ENCODE measurements at places on chromosomes 2 and 18.

DNA sequence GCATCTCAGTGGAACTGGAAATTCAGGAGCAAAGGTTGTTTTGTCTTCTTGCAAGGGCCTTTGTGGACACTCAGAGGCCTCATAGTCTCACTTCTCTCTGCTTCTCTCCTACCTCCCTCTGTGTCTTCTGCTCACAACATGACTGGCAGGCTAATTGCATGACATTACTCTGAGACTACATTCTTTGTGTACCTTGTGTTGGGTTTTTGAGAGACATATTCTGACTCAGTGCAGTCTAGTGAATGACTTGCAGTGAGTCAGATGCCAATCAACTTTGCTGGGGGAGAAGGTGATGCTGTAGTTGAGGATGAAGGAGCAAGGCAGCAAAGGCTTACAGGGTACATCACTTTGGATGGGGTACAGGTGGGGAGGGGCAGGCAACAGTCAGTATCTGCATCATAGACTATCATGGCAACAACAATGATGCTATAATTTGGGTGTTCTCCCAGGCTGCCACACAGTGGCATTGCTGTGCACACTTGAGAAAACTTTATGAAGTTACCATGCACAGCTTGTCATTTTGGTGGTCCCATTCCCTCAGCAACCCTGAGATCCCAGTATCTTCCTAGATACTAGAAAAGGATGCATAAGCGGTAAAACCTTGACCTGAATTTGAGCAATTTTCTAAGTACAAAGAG lies 69.3 kb upstream of the SLC16A14 start:
- DNase-seq: no peak

DNA sequence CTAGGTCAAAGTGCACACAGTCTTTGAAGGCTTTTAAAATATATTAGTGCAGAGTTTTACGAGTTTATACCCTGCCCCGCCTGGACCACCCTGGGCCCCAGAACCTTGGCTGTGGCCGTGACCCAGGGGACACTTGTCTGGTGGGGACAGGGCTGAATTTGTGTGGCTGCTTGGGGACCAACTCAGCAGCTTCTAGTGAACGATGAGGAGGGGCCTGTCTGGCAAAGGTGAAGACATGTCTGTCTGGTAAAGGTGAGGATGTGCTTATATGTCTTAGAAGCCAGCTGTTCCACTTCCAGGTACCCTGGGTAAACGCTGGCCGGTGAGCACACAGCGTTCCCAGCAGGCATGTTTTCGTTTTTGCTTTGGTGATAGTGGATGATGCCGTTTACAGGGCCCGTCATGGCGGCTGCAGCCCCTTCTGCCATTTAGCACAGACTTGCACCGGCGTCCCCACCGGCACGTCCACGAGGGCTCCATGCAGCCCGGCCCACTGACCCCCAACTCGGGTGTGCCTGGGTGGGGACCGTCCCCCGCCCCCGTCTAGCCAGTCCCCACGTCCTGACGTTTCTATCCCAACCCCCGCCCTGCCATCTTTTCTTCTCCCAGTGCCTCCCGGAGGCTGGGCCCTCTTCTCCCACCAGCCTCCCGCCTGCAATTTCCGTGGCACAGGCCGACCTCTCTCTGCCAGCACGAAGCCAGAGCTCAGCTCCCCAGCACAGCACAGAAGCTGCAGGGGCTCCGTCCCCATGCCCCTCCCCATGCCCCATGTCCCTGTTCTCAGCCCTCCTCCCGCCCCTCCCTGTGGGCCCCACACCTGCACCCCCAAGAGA lies 67.8 kb downstream of the SLC66A2 start:
- no peak for DNase-seq

DNA sequence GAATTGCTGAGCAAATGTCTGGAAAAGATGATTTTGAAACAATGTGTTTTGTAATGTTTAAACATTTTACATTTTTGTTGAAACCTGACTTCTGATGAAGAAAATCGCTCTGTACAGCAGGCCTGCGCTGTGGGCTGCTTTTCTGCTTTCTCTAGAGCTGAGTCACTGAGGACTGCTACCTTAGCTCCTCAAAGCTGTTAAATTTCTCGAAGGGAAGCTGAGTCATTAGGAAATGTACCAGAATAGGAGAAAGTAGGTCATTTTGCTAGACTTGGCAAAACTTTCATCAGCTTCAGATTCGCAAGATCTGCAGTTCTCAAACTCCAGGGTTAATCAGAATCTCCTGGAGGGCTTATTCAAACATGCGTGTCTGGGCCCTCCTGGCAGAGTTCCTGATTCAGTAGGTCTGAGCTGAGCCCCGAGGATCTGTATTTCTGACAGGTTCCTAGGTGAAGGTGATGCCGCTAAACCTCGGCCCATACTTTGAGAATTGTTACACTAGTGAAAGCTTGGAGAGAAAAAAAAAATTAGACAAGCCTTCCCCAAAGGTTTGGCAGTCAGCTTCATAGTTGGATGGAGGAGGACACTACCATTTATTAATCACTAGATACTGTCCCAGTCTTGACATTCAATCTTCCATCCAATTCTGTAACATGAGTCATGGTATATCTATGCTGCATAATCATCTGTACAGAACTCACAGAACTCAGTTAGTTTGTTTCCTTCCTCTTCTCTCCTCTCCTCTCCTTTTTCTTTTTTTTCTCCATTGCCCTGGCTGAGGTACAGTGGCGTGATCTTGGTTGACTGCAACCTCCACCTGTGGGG lies 297.6 kb downstream of the PARD3B start:
- no peak for DNase-seq

DNA sequence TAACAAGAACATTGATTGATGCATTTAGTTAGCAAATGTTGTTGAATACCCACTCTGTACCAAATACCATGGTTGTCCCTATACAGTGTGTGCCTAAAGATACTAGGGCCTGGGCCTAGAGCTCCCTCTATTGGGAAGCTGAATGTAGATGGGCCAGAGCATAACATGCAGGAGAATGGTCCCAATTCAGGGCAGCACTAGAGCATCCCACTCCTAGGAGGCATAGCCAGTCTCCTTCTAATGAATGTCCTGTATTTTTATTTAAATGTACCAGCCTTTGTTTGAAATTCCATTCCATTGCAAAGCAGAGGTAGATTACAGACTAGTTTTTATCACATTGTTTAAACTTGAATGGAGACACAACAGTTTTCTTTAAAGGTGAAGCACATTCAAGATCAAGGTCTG lies 90.6 kb downstream of the FEZ2 start:
- peak; percentile 4 for DNase-seq

- no peak for DNase-seq
Measured at GRCh38 chr2:228063558-228063957, 117.9 kb downstream of the SPHKAP start.

- DNase-seq: no peak
Measured at GRCh38 chr2:234684466-234684865, 187.6 kb upstream of the ARL4C start.
